ENCODE measurements at places on chromosomes 5 and 9. TPM values are rescaled to one million over a fixed set of nuclear protein-coding genes. Genes with fewer than 3 reads are reported as not detected.

TAF11L6 gene
- not detected for total RNA-seq

- H3K27ac ChIP-seq = no peak overlapping the region
- DNase-seq = peak; percentile 52
- H3K36me3 ChIP-seq = no peaks in the 10 kb centered on the region
- no peaks in the 10 kb centered on the region for H3K27me3 ChIP-seq
Measured at GRCh38 chr5:80686757-80687156, 32.0 kb upstream of the DHFR start.

- H3K27ac ChIP-seq = no peak overlapping the region
- peaks cover 2% of the 10 kb centered on the region for H3K4me1 ChIP-seq
- no peaks in the 10 kb centered on the region for H3K27me3 ChIP-seq
- H3K36me3 ChIP-seq = no peaks in the 10 kb centered on the region
Measured at GRCh38 chr9:120909904-120910303, 16.7 kb downstream of the TRAF1 start.

- H3K36me3 ChIP-seq = peaks cover 10% of the 10 kb centered on the region
- no peak for DNase-seq
- no peaks in the 10 kb centered on the region for H3K27me3 ChIP-seq
- H3K4me3 ChIP-seq = no peak overlapping the region
- H3K27ac ChIP-seq = no peak overlapping the region
- H3K4me1 ChIP-seq = peaks cover 11% of the 10 kb centered on the region
Measured at GRCh38 chr9:114371973-114372917, 15.5 kb downstream of the AKNA start.

Measured in fibroblast of lung (primary cell).